ENCODE measurements at places on chromosomes 5 and 9.

GRCh38 chr5:116766470-116766947 is 191.9 kb upstream of the SEMA6A start:
- DNase-seq = peak; percentile 1

DNA sequence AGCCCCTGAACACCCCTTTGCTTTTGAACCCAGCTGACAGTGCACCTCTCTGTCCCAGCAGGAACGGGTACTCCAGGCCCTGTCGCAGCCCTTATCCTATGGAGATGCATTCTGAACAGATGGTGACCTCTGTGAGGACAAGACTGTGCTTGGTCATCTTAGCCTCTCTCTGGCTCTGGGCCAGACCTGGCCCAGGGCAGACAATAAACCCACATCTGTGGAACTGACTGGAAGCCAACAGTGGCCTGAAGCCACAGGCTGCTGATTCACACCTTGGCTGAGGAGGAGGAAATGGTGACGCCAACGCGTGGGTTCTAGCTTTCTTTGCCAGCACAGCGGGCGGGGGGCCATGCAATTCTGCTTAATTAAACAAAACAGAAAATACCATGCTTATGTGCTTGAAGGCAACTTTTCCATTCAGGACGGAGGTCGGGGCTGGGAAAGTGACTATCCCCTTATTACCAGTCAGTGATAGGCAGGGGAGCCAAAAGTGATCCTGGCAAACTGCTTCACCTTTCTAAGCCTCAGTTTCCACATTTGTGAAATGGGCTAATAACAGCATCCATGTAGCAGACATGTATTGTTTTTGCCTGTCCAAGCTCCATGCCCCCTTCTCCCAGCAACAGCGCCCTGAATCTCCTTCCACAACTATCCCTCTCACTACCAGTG is 10.8 kb downstream of the SH3PXD2B start:
- peak; percentile 57 for DNase-seq

- no peak for DNase-seq
These were observed 80.4 kb downstream of the HMCN2 start for GRCh38 chr9:130345897-130346385.

GRCh38 chr9:130824643-130825350 is 10.3 kb upstream of the ABL1 start:
- DNase-seq = no peak

GRCh38 chr5:66149950-66150349 is 5.8 kb downstream of the SREK1 start:
- DNase-seq = no peak

DNA sequence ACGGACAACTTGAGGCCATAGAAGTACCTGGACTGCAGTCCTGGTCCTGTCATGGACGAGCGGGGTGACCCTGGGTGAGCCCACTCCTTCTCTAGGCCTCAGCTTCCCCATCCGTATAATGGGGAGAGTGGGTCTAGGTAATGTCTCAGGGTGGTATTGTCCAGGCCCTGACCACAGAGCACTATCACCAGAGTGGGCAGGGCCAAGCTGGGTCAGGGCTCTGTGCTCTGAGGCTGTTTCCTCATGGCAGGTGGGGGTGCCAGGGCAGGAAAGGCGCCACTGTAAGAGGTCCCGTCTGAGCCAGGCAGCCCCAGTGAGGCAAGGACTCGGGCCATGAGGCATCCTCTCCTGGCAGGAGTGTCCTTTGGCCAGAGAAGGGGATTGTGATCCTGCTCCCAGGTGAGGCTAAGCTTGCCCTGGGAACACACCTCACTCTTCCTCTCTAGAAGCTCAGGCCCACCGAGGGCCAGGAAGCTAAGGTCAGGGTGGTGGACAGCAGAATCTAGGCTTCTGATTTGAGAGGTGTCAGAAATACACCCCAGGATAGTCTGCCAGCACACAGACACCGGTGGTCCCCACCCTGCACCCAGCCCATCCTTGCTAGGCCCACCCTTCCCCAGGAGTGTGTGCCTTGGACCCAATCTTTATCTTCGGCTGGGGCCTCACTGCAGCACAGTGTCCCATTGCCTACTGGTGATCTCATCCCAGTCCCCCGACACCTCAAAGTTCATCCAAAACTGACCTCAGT is 1.5 kb upstream of the MYOZ3 start:
- DNase-seq = no peak

GRCh38 chr5:109689740-109690241 is at the start of gene MAN2A1:
Gene MAN2A1, plus strand, starts transcription at chr5:109689927. Its CDS starts 491 bp downstream, at chr5:109690418.
- DNase-seq = peak; percentile 61

DNA sequence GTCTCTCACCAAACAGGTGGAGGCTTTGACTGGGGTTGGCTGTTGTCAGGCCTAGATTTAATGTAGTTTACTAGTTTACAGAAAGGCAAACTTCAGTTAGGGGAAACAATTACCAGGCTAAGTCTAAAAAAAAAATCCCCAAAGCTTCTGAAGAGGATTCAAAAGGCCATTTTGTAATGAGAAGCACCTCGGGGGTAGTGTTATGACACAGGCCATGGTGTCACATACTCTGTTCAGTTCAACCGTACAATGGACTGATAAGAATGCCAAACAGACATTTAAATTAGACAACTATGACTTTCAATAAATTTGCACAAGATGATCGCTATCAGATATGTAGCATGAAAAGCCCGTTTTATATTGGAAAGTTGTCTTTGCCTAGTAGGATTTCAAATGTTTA is 120.1 kb upstream of the PCA3 start:
- no peak for DNase-seq

GRCh38 chr9:81596679-81597418 is 92.5 kb downstream of the TLE1 start:
- no peak for DNase-seq

DNA sequence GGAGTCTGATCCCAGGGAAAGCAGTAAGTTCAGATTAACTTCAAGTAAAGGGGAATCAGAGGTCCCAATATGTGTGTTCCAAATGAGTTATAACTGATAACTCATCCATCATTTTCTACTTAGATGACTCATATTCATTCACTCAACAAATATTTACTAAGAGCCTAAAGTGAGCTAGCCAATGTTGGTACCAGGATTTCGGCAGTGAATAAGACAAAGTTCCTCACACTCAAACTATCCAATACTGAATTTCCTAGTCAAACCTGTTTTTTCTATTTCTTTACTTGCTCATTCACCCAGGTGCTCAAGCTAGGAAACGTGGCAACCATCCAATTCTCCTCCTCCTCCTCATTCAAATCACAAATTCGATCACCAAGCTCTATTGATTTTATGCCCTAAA is 25.8 kb downstream of the FBXW2 start:
- no peak for DNase-seq

DNA sequence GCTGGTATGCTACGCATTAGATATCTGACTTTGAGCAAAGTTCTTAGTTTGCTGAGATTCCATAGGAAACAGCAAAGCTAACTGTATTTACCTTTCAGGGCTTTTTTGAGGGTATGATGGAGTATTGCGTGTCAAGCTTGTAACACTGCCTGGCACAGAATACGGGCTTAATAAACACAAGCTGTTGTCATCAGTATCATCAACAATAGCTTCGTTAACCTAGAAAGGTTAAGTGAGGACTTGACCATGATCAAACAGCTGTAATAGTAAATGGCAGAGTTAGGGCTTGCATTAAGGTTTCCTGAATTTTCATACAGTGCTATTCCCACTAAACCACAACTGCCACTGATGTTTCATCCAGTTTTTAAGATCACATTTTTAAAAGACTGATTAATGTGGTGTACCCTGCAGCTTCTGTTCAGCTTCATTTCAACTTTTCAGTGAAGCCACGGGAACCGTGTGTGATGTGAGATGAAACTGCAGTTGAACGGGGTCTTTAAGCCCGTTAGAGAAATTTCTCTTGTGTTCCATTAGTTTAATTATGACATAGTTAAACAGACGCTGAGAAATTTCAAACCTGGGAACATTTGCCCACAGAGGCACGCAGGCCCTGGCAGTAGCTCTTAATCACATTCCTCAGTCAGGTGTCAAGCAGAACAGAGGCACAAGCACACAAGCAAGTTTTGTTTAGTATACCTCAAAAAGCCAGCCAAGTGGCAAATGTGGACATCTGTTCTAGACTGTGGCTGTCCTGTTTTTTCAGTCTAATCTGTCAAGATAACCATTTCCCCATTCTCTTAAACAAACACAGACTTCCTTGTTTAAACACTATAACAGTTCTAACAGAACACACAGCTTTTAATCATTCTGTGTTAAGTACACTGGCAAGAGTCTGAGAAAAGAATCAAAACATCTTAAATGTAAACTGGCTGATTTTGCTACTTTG is 147.1 kb downstream of the ZNF608 start:
- no peak for DNase-seq

GRCh38 chr9:110579862-110580219 is 300 bp upstream of the SVEP1 start:
- DNase-seq = no peak

DNA sequence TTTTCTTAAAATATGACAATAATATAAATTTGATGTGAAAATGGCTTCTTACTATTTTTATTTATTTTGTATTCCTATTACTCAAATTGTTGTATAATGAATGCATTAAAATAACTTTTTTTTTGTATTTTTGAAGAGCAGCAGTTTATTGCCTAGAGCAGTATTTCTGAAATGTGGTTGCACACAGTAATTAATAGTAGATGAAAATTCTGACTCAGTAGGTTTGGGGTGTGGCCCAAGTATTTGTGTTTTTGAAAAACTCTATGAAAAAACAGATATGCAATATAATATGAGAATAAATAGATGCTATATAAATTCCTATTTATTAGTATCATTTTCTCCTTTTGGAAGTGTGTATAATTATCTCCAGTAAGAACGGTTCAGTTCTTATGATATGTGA is 2225.3 kb upstream of the C9orf72 start:
- no peak for DNase-seq

DNA sequence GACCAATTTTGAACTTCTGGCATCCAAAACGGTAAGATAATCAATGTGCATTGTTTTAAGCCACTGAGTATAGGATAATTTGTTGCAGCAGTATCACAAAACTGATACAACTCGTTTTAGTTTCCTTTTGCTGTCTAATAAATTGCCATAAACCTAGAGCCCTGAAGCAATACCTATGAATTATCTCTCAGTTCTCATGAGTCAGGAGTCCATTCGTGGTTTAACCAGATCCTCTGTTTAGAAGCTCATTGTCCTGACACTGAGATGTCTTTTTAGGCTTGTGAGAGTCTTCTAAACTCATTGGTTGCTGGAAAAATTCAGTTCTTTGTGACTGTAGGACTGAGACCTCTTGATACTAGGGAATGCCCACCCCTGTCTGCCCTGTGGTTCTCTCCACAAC is 262.9 kb downstream of the SEMA5A start:
- no peak for DNase-seq

DNA sequence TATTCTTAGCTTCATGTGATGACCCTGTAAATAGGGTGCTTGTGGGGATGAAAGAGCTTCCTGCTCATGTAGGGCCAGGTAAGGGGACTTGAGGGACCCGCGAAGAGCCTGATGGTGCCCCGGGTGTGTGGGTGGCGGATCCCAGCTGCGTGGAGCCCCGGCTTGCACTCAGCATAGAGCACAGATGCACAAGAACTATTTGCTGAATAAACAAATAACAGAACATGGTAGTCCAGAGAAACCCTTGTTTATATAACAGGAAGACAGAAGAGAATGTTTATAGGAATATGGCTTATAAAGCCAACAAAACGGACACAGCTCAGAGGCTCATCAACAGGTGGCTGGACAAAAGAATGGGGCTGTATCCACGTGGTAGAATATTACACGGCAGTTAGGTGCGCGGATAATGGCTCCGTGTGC is 106.9 kb upstream of the COL5A1 start:
- DNase-seq = no peak

- peak; percentile 36 for DNase-seq
These were observed 15.0 kb downstream of the PTAR1 start for GRCh38 chr9:69744688-69745380.

GRCh38 chr5:14364576-14365472 is 216.8 kb upstream of the OTULINL start:
- DNase-seq = no peak

DNA sequence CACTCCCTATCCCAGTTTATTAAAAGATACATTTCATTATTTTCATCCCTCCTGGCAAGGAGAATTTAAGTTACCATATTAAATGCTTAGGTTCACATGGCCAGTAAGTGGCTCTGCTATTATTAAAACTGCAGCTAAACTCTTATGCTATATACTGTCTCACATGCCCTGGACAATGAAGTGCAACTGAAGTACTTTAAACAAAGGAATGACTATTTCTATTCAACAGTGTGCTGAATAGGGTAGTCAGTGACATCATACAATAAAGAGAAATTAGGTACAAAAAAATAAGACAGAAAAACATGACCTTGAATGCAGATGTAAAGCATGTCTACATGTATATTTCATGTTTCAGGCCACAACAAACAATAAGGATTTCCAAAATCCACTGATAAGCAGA is 282.6 kb upstream of the SMC2 start:
- DNase-seq = no peak

- DNase-seq = no peak
These were observed 35.9 kb upstream of the GAS1 start for GRCh38 chr9:86983249-86983619.

GRCh38 chr5:85334-85995 is 6.5 kb upstream of the PLEKHG4B start:
- no peak for DNase-seq

DNA sequence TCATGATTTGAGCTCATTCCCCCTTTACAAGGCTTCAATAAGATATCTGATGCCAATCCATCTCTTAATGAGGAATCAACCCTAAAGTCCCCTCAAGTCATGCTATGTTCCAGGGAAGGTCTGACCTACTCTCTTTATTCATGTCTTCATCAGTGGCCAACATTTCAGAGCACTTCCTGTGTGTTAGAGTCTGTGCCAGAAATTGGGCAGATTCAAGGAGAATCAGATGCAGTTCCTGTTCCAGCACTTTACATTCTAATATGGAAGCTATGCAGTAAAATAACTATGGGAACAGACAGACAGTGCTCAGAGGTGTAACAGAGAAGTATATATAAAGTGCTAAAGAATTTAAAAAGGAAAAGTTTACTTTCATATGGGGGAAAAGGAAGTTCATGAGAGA is 193.4 kb upstream of the NR4A3 start:
- peak; percentile 34 for DNase-seq

GRCh38 chr5:150311015-150311692 is 8.4 kb upstream of the ARSI start:
- DNase-seq = no peak

GRCh38 chr9:76032797-76033373 is 142.4 kb downstream of the PCSK5 start:
- no peak for DNase-seq

DNA sequence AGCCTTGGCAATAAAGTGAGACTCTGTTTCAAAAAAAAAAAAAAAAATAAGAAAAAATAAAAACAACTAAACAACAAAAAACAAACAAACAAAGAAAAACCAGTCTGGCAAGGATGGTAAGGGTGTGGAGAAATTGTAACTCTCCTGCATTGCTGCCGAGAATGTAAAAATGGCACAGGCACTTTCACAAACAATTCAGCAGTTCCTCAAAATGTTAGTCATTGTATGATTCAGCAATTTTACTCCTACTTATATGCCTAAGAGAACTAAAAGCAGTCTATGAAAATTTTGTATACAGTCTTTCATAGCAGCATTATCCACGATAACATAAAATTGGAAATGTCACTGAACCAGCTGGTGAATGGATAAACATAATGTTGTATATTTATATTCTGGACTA is 280.4 kb downstream of the CDH9 start:
- peak; percentile 47 for DNase-seq

Measured in inflammatory macrophage treated with lipopolysaccharide for 1 hour (primary cell).